ENCODE measurements at places on chromosomes 3 and 15.

- DNase-seq = no peak
Observed at GRCh38 chr15:72472992-72473610, 1.0 kb upstream of the ARIH1 start.

DNA sequence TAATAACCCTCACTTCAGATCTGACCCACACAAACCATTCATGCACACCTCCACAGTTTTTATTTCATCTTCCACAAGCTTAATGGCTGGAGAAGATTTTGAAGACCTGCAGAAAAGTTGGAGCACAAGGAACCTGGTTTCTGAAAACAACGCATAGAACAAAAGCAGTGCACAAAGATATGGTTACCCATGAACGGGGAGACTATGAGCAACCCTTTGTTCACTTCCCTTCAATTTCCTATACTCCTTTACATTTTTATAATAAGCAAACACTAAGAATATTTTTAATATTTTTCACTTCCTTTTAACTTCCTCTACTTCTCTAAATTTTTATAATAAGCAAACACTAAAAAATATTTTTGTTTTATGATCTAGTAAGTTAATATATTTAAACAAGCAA is 103.5 kb upstream of the UBE2E2 start:
- DNase-seq = no peak

- no peak for DNase-seq
Observed at GRCh38 chr3:130377960-130378676, 32.6 kb downstream of the COL6A5 start.

DNA sequence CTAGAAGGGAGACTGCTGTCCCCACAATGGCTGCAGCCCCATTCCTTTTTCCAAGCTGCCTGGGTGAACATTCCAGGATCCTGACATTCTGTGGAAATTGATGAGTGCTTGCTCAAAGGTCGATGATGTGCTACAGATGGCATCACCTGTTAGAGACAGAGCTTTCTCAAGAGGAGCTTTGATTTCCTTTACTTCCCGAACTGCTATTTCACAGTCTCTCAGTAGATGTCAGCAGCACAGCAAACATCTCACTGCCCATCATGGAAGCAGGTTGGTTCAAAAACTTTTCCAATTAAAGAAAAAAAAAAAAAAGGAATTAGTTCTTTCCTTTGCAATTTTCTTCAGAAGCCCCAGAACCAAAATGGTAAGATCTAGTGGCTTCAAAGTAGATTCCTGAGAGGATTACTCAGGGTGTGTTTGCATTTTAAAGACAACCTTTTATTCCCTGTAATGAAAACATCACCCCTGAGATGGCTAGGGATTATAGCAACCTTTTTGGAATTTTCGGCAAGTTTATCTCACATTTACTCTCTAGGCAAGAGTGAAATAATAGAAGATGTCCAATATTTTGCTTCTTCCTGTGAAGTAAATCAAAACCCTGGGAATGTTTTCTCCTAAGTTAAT is 44.8 kb downstream of the POLR2M start:
- DNase-seq = no peak

GRCh38 chr15:62779036-62779770 is 263.3 kb upstream of the TPM1 start:
- DNase-seq = no peak

- DNase-seq = no peak
Observed at GRCh38 chr15:66019826-66020398, 150.6 kb downstream of the RAB11A start.

GRCh38 chr3:48142316-48142870 is 45.8 kb downstream of the CDC25A start:
- DNase-seq = peak; percentile 14

DNA sequence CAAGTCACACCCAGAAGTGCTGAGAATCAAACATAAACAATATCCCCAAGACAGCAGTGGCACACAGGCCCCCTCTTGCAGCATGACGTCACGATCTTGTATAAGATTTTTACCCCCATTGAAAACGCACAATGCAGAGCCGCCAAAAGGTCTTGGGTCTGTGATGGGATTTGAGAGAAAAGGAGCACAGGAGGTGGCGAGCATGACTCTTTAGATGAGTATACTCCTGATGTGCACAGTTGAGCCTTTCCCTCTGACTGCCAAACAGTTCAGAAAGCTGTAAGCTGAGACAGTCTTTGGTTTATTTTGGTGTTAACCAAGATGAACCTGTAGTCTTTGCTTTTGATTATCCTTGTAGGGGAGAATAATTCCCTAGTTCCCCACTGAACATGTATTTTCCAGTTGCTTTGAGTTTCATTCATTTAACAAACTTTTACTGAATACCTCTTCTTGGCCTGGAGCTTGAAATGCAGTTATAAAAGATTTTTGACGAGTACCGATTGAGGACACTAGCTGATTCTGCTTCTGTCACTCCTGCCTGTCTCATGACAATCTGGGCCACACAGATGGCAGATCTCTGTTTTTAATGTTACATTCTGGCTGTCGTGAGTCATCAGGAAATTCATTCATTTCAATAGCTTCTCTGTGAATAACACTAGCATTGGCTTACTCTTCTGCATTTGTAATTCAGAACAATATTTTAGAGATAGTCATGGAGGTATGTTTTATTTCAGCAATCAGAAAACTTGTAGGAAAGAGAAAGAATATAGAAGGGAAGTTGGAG is 28.9 kb downstream of the CFAP91 start:
- no peak for DNase-seq

All from NCI-H146 (cell line).